ENCODE measurements at places on chromosomes 3 and 15. TPM values are rescaled to one million over a fixed set of nuclear protein-coding genes. Genes with fewer than 3 reads are reported as not detected.

DNA sequence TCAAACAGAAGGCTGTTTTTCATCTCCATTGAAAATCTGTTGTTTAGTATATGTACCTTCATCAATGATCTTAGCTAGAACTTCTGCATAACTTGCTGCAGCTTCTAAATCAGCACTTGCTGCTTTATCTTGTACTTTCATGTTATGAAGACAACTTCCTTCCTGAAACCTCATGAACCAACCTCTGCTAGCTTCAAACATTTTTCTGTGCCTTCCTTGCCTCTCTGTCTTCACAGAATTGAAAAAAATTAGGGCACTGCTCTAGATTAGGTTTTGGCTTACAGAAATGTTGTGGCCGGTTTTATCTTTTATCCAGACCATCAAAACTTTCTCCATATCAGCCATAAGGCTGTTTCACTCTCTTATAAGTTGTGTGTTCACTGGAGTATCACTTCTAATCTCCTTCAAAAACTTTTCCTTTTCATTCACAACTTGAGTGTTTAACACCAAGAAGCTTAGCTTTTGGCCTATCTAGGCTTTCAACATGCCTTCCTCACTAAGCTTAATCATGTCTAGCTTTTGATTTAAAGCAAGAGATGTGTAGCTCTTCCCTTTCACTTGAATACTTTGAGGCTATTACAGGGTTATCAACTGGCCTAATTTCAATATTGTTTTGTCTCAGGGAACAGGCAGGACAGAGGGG, 78.6 kb downstream of the IGSF11 start:
- H3K27me3 ChIP-seq: no peaks in the 10 kb centered on the region
- no peaks in the 10 kb centered on the region for H3K4me1 ChIP-seq
- H3K27ac ChIP-seq: no peak overlapping the region
- no peak for DNase-seq

DNA sequence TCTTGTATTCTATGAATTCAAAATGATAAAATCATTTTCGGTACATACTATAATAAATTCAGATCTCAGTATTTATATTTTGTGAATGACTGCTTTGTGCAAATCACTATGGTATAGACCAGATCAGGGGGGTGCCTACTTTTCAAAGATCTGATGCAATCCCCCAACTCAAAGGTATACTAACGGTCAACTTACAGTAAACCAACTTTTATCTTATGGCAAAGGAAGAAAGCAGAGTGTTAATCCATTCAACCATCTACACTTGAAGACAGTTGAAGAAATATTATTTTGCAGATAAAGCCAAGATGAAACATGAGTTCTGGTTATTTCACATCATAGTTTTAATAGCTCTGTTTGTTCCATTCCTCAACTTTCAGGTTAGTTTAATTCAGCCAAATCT, 197.1 kb downstream of the MEX3B start:
- H3K36me3 ChIP-seq: no peaks in the 10 kb centered on the region
- no peaks in the 10 kb centered on the region for H3K27me3 ChIP-seq

SPATA12 gene
- total RNA-seq: not detected

DNA sequence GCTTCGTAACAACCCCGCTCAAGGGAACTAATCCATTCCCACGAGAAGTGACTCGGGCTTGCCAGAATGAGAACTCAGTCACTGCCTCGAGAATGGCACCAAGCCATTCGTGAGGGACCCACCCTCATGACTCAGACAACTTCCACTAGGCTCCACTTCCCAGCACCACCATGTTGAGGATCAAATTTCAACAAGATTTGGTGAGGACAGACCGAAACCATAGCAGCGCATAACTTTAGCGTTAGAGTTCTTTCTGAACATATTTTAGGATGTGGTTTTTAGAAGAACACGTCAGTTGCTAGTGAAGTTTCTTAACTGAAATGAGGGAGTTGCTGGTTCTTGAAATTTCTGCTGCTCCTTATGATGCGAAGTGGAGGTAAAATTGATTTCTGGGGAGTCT, 13.5 kb downstream of the PTPRG start:
- peak overlapping the region; percentile 67 for H3K27ac ChIP-seq
- no peak overlapping the region for H3K4me3 ChIP-seq
- H3K4me1 ChIP-seq: peaks cover 9% of the 10 kb centered on the region
- no peaks in the 10 kb centered on the region for H3K27me3 ChIP-seq

ENTPD3 gene
- total RNA-seq: under 0.01 TPM

TMEM44 gene
- 14.9 TPM for total RNA-seq

All from fibroblast of lung (primary cell).